Astrocyte of the spinal cord (primary cell): ENCODE measurements at places on chromosomes 16 and 17.
A peak's percentile ranks its signal among the peaks of the same experiment; 100 is the strongest.

DNA sequence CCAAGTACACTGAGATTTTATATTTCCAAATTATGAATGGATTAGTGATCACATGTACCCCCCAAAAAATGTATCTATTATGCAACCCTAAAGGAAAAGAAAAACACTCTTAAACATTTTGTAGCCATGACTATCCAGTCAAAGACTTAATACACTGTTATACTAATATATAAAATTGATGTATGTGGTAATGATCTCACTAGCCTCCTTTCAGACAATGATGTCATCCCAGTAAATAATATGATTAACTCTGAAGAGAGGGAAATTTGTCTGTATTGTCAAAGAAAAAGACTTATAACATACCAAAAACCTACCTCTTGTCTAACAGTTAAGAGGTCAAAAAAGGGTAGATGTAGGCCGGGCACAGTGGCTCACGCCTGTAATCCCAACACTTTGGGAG lies 80.7 kb downstream of the USP32 start:
- DNase-seq = no peak

- DNase-seq = peak; percentile 56
These were observed 42.0 kb downstream of the MGAT5B start for GRCh38 chr17:76909971-76910760.

DNA sequence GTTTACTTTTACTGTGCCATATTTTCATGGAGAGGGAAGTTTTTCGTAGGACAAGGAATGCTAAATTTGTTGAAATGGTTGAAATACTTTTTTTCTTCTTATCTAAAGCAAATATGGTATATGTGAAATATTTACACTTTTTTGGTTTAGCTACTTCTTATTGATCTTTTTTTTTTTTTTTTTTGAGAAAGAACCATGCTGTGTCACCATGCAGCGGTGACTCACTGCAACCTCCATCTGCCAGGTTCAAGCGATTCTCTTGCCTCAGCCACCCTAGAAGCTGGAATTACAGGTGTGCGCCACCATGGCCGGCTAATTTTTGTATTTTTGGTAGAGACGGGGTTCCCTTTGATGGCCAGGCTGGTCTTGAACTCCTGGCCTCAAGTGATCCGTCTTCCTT lies 100.5 kb downstream of the FTO start:
- no peak for DNase-seq

GRCh38 chr16:89455178-89455577 lies 35.2 kb downstream of the ANKRD11 start:
- DNase-seq = no peak

DNA sequence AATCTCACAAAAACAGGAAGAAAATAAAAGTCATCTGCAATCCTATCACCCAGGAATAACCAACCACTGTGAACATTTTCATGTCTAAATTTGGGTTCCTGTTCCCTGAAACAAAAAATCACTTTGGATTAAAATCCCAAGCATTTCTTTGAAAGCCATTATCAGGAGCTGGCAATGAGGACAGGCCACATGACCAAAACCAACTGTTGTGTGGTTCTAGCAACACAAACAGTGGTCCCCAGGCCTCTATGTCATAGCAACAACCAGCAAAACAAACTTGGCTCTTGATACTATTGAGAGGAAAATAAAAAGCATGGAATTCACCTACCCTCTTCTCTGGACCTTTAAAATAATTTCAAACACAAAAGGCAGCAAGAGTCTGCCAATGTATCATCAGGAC lies 252.5 kb downstream of the SLC39A11 start:
- DNase-seq = no peak

- no peak for DNase-seq
These were observed 22.7 kb downstream of the BCO1 start for GRCh38 chr16:81261049-81261648.

GRCh38 chr17:41528959-41529353 lies 848 bp upstream of the KRT19 start:
- no peak for DNase-seq

DNA sequence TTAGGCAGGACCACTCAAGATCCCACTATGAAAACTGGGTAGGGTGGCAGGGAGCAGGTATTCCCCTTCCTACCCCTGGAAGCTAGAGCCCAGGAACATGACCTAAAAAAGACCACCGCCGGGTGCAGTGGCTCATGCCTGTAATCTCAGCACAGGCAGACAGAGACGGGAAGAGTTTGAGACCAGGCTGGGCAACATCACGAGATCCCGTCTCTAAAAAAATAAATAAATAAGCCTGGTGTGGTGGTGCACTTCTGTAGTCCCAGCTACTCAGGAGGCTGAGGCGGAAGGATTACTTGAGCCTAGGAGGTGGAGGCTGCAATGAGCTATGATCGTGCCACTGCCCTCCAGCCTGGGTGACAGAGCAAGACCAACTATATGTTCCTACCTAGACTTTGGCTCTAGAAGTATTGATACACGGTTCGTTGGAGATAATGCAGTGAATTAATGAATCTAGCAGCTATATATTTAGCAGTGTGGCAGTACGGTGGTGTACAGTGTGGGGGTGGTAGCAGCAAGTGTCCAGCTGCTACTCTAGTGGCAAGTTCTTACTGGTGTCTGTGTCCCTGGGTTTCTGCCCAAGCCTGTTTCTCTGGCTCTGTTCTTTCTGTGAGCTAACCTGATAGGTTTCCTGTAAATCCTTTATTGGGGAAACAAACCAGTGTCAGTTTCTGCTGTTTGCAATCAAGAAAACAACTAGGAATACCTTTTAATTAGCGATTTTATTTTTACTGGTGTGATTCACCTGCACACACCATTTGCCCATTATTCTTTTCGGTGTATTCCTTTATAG lies 3.3 kb upstream of the USP31 start:
- no peak for DNase-seq

DNA sequence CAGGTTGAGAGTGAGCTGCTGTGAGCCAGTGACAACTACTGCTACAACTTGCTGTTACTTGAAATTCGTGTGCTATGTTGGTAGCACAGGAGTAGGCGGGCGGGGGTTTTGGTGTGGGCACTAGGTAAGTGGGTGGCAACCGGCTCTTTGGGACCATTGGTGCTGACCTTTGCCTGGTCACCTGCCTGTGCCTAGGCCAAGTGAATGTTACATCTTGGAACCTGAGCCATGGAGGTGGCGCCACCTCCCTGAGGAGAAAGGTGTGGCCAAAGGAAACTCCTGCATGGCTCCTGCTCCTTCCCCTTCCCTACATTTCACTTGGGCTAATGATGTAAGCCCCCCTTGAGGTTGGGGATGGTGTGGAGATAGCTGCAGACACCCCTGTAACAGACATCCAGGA lies 25.4 kb upstream of the ARHGAP23 start:
- no peak for DNase-seq

DNA sequence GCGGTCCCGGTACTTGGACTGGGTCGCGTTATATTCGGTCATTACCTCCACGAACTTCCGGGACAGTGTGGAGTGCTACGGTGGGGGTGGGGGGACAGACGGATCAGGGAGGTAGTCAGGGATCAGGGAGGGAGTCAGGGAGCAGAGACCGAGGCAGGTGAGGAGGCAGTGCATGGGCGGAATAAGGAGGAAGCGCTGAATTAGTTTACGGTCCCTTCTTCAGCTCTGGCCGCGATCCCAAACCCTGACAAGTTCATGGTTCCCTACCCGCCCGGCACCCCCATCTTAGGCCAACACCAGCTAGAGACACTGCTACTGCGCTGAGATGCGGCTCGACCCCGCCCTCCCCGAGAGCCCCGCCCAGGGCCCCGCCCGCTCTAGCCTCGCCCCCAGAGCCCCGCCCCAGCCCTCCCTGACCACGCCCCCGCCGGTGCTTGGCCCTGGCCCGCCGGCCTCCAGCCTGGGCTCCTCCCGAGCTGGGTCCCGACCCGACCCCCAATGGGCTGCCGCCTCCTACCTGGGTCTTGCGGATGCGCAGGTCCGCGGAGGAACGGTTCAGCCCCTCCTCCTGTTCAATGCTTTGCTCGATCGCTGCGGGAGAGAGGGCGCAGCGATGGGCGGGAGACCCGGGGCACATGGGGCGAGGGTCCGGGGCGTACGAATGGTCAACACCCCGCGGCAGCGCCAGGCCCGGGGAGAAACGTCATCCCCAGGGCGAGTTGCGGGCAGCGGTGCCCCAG lies 12.1 kb downstream of the HSD3B7 start:
- peak; percentile 53 for DNase-seq

GRCh38 chr17:64354824-64355535 lies 35.7 kb downstream of the PECAM1 start:
- DNase-seq = no peak

GRCh38 chr16:68279726-68280558 lies 15.6 kb downstream of the SLC7A6 start:
- no peak for DNase-seq
